Esophagus squamous epithelium (tissue), 5 donors: ENCODE measurements at places on chromosomes 2 and 18. TPM values are rescaled to one million over a fixed set of nuclear protein-coding genes. Genes with fewer than 3 reads are reported as not detected.

The L3MBTL4 gene
- 4.9 TPM for total RNA-seq

The DSG3 gene
- 706 TPM for total RNA-seq

The NPHP1 gene
- 1.2 TPM for total RNA-seq

The CPSF3 gene
- 27.9 TPM for total RNA-seq

The NOSTRIN gene
- total RNA-seq = 15.6 TPM

The TTC27 gene
- 9.2 TPM for total RNA-seq

The SLC16A14 gene
- total RNA-seq = 1.9 TPM

The SAG gene
- total RNA-seq = not detected

The PSMA8 gene
- not detected for total RNA-seq

The TMEM169 gene
- 0.29 TPM for total RNA-seq

The TXNDC2 gene
- 0.09 TPM for total RNA-seq

The EIF4E2 gene
- total RNA-seq = 81.3 TPM

The CCDC150 gene
- total RNA-seq = 6.3 TPM

The SNX17 gene
- total RNA-seq = 86.2 TPM

The TM4SF20 gene
- not detected for total RNA-seq

The MYCN gene
- total RNA-seq = 0.35 TPM

The MIB1 gene
- 23.9 TPM for total RNA-seq

The NEU4 gene
- total RNA-seq = not detected

The B3GNT7 gene
- 8.1 TPM for total RNA-seq

The UGT1A9 gene
- total RNA-seq = 0.88 TPM

The CD302 gene
- total RNA-seq = 3.2 TPM

The UPP2 gene
- total RNA-seq = not detected

The VWC2L gene
- total RNA-seq = not detected

The TSGA10 gene
- 2.3 TPM for total RNA-seq

The C2orf69 gene
- 10.3 TPM for total RNA-seq

The OSGEPL1 gene
- total RNA-seq = 2.8 TPM

The ABCG8 gene
- not detected for total RNA-seq

The MERTK gene
- total RNA-seq = 12.2 TPM

The ZNF396 gene
- total RNA-seq = 2.0 TPM

The LAMA3 gene
- total RNA-seq = 46.0 TPM

The PAIP2B gene
- 6.5 TPM for total RNA-seq

The ASTL gene
- total RNA-seq = 0.53 TPM

The ERBB4 gene
- total RNA-seq = 0.04 TPM

The ZRANB3 gene
- 0.61 TPM for total RNA-seq
